NCI-H1436 treated with DMSO at 0.1 percent for 48 hours (cell line): ENCODE measurements at places on chromosomes 12 and 14.

- DNase-seq, result no peak
These were observed 116.8 kb upstream of the PRICKLE1 start for GRCh38 chr12:42706321-42706720.

- no peak for DNase-seq
These were observed 165.4 kb downstream of the DERA start for GRCh38 chr12:16076557-16076956.

- no peak for DNase-seq
These were observed at the start of gene DEGS2 for GRCh38 chr14:100159094-100159864. Gene DEGS2, minus strand, starts transcription at chr14:100159645. Its CDS starts 58 bp downstream, at chr14:100159587.

DNA sequence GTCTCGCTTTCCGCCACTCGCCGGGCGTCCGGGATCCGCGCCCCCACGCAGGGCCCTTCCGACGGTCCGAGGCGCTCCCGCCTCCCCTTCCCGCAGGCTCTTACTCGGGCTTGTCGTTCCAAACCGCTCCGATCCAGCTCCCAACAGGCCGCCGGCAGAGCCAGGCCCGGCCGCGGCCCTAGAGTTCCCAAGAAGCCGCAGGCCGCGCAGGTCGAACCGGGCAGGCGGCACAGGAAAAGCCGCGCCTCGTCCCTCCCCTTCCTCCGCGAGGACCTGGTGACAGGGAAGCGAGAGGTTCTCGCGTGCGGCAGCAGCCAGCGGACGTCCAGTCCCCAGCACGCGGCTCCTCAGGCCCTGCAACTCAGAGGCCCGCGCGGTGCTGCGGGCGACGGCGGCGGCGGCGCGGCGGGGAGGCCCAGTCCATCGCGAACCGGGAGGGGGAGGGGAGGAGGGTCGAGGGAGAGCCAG, 272 bp downstream of the HECTD1 start:
- DNase-seq, result no peak

- DNase-seq, result no peak
These were observed 15.4 kb upstream of the SMCO2 start for GRCh38 chr12:27431185-27431584.

- DNase-seq, result no peak
These were observed 3.1 kb downstream of the NR4A1 start for GRCh38 chr12:52054231-52054832.

- no peak for DNase-seq
These were observed 5.5 kb downstream of the AQP2 start for GRCh38 chr12:49955899-49956662.

GRCh38 chr14:59117754-59118528, 70.5 kb upstream of the DAAM1 start:
- no peak for DNase-seq
